ENCODE measurements at places on chromosomes 13 and 19. TPM values are rescaled to one million over a fixed set of nuclear protein-coding genes. Genes with fewer than 3 reads are reported as not detected.

Gene TEX101
- total RNA-seq, result not detected

Gene MEIOSIN
- not detected for total RNA-seq

Gene PINLYP
- total RNA-seq, result 2.2 TPM

Gene RGL3
- 10.5 TPM for total RNA-seq

Gene SUGP2
- total RNA-seq, result 68.5 TPM

Gene ZNF667
- total RNA-seq, result 7.0 TPM

Gene IGFL2
- total RNA-seq, result not detected

Gene ZNF577
- 8.4 TPM for total RNA-seq

Gene FOSB
- total RNA-seq, result 0.32 TPM

Gene ZNF224
- total RNA-seq, result 10.2 TPM

Gene SHD
- not detected for total RNA-seq

Gene METTL21C
- not detected for total RNA-seq

Gene RPS28
- 1,212 TPM for total RNA-seq

Gene ZNF835
- 7.3 TPM for total RNA-seq

Gene ZNF112
- total RNA-seq, result 3.9 TPM

Gene TUBB4A
- 6.2 TPM for total RNA-seq

- no peak for DNase-seq
Measured at GRCh38 chr19:38389957-38390924, 1.7 kb downstream of the SPRED3 start.

GRCh38 chr19:28949535-28949934 is 263.4 kb downstream of the UQCRFS1 start:
- DNase-seq, result no peak

GRCh38 chr19:48608798-48609263 is 2.3 kb downstream of the SPACA4 start:
- no peak for DNase-seq

GRCh38 chr13:111029957-111030609 is 85.0 kb upstream of the ARHGEF7 start:
- no peak for DNase-seq

- DNase-seq, result peak; percentile 95
Measured at GRCh38 chr19:1248139-1248785, at the start of gene MIDN. TSS of gene MIDN (plus strand) at chr19:1248583. CDS start at chr19:1250297, 1,714 bp downstream.

GRCh38 chr19:480016-480855 is 16.1 kb upstream of the MADCAM1 start:
- peak; percentile 90 for DNase-seq

DNA sequence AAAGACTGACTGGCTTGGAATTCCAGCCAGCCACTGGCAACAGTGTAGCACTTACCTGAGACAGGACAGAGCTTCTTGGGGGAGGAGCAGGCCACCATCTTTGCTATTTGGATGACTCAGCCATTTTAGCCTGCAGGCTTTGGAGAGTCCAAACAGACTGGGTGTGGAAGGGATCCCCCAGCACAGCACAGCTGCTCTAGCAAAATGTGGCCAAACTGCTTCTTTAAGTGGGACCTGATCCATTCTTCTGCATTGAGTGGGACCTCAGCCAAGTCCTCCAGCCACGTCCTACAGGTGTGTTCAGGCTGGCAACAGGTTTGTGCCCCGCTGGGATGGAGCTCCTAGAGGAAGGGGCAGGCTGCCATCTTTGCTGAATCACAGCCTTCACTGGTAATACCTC is 80.0 kb downstream of the NDFIP2 start:
- no peak for DNase-seq

GRCh38 chr13:29538652-29539040 is 56.8 kb downstream of the SLC7A1 start:
- no peak for DNase-seq

DNA sequence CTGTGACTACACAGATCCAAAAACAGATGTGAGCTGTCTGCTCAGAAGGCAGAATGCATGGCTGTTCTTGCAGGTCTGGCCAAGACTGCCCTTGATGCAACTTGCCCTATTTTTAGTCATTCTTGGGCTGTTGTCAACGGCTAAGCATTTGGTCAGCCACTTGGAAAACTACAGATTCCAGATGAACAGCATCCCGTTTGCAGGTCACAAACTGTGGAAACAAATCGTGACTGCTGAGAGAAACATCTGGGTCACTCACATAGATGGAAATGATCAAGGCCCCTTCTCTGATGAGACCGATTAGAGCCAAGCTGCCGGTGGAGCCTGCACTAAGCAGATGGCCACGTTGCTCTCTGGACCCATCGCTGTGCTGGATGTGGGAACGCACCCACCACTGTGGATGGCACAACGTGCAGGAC is 15.4 kb upstream of the METTL21C start:
- no peak for DNase-seq

DNA sequence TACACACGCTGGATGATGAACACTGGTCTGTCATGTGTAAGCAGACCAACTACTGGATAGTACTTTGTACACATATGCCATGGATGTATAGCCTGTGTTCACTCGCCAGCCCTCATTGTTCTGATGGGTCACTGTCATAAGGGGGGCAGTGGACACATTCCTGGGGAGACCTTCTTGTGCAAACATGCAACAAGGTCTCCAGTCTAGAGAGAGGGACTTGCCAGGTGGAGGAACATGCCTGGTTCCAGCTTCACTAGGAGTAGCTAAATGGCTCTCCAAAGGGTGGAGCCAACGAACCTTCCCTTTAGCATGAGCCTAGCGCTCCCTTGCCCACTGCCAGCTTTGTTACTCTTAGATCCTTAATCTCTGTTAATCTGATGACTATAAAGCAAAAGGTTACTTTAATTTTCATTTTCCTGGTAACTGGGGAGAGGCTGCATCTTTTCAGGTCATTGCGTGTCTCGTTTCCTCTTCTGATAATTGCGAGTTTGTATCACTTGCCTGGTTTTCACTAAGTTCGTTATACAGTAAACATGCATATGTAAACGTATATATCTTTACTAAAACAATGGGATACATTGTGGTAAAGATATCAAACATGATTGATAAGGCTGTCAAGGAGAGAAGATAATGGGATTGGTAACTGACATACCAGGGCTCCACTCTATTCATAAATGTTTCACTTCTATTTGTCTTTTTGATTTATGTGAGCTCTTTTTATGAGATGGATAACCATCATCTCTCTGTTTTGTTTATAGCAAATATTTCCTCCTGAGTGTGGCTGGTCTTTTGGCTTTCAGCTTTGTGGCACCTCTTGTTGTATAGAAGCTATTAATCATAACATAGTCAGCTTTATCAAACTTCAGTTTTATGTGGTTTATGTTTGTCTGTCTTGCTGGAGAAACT is 235.2 kb upstream of the SGCG start:
- DNase-seq, result no peak

DNA sequence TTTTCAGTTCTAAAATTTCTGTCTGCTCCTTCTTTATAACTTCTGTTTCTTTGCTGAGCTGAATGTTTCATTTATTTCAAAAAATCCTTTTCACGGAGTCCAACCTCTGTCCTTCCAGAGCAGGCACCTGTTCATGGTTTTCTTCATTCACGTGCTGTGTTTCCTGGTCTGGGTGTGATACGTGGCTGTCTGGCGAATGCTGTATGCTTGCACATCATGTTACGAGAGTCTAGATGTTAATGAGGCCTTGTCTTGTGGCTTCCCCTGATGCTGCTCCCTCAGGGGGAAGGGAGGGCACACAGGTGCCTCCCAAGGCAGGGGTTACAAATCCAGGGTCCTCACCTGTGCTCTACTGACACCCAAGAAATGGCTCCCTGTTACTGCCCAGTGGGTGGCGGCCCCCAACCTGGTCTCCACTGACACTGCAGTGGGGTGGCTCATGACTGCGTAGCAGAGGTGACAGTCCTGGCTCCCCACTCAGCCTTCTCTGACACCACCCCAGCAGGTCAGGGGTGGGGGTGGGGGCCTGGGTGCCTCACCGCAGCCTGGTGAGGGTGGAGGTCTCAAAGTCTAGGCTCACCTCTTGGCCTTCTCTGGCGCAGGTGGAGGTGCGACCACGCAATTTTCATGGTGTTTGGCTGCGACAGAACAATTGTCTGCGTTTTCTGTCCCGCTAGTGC is 20.1 kb upstream of the RAB20 start:
- DNase-seq, result no peak

- no peak for DNase-seq
Measured at GRCh38 chr13:28140433-28141125, 2.2 kb downstream of the PAN3 start.

- DNase-seq, result no peak
Measured at GRCh38 chr19:6138066-6138465, 2.6 kb downstream of the ACSBG2 start.

GRCh38 chr19:38658462-38659306 is 11.2 kb downstream of the ACTN4 start:
- DNase-seq, result peak; percentile 11

DNA sequence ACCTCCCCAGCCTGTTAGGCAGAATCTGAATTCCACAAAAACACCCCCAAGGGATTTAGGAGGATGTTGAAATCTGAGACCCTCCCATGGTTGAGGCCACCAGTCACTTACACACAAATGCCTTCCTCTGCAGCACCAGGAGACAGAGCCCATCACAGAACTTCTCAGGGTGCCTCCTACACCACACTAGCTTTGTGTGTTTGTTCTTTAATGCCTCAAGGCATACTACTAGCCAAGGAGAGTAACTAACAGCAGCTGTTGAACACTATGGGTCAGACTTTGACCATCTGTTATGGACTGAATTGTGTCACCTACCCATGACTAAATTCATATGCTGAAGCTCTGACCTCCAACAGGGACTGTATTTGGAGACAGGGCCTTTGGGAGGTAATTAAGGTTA is 9.5 kb upstream of the MED26 start:
- DNase-seq, result no peak

DNA sequence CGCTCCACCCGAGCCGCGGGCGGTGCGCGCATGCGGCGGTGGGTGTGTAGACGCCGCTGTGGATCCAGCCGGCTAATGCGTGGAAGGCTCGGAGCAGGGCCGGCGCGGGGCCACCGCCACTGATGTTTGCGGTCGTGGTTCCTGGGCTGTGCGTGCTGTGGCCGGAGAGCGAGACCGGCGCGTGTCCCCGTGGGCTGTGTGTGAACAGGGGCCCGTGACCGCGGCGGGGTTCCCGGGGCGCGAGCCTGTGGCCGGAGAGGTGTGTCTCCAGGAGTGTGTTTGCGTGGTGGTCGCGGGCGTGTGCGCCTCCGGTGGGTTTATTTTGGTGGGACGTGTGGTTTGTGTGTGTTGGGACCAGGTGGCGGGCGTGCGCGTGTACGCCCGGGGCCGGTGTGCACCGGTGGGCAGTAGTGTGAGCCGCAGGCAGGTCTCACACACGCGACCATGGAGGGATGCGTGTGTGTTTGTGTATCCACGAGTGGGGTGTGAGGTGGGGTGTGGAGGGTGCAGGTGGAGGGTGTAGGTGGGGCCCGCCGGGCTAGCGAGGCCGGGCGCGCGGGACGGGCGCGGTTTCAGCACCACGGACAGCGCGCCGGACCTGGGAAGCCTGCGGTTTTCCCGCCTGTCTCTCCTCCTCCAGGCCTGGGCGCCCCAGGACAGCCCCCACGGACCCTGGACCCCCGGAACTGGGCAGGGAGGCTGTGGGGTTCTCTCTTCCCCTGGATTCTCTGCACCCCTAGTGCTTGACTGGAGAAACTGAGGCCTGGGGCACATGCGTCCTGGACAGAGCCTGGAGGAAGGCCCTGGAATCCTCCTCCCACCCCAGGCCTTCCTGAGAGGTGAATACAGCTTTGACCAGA is 1.6 kb downstream of the HCN2 start:
- no peak for DNase-seq

DNA sequence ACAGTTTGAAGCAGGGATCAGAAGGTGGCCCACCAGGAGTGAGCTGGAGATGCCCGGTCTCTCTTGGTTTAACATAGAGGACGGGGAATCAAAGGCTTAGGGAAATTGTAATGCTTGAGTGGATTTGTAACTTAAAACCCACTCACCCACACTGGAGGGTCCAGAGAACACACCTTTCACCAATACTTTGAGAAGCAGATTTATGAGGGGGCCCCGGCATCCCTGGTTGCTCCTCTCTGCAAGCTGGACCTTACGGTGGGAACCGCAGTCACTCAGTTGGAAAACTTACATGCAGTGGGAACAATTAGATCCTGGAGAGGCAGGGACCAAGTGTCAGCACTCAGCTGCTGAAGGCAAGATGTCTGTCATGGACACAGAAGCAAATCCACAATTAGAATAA is 20.5 kb downstream of the PPP5C start:
- DNase-seq, result no peak

DNA sequence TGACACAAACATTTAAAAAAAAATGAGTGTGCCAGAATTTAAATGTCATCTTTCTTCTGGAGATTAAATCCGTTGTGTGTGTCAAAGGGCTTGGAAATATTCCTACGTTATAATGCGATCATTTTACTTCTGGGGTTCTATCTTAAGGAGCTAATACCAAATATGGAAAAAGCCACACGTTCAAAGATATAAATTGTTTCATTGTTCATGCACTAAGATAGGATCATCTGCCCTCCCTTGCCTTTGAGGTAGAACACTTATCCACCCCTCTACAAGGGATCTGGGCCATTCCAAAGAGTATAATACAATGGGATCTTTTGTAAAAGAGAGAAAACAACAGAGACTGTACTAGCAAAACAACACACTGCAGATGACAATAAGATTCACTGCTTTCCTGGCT is 64.9 kb downstream of the ANKRD10 start:
- no peak for DNase-seq

- DNase-seq, result no peak
Measured at GRCh38 chr13:73228546-73228945, 169.7 kb downstream of the KLF5 start.

GRCh38 chr13:40933508-40934204 is 85.5 kb downstream of the ELF1 start:
- DNase-seq, result no peak

GRCh38 chr13:49995625-49996101 is 1.2 kb upstream of the TRIM13 start:
- no peak for DNase-seq

- peak; percentile 53 for DNase-seq
Measured at GRCh38 chr19:38734426-38735256, 9.6 kb downstream of the CAPN12 start.

DNA sequence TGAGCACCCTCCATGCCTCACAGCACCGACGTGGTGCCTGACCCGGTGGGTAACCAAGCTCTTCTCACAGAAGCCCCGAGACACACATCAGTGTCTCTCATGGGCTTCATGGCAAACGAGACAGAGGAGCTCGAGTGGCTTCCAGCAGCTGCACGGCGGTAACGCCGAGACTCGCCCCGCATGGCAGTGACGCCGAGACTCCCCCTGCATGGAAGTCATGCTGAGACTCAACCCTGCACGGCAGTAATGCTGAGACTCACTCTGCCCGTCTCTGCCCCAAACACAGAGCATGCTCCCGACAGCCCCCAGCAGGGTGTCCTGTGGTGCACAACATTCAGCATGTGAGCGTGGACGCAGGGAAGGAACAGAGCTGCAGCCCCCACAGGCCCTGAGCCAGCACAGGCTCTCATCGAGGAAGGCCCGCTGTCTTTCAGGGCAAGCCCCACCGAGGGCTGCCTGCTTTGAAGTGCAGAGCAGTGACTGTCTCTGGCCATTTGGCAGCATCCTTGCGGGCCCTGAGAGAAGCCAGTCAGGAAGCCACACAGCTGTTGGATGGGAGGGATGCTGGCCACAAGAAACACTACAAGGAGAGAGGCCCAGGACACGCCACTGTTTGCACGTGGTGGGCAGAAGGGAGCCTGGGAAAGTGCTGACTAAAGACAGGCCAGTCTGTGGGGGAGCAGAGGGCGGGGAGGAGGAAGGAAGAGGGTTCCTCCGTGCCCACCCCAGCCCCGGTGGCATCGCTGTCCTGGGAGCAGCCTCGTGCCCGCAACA is 9.5 kb downstream of the GAS6 start:
- no peak for DNase-seq
